ENCODE measurements at places on chromosomes 16 and 17.

DNA sequence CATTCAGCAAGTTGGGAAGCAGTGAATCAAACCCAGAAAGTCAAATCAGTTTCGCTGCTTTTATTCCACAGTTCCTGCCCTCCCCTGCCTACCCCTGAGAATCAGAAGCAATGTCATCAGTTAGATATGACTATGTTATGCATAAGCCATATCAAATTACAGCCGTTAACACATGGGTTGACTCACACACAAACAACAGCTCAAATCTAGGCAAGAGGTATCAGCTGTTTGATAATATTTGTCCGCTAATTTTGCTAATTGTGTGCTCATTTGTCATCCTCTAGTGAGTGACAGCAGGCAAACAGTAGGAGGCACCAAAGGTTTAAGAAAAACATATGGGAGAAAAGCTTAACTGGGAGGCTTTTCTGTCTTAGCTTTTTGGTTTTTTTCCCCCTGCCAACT is 327.4 kb upstream of the CCL2 start:
- no peak for DNase-seq

GRCh38 chr17:36188891-36189306 is 7.7 kb downstream of the CCL3L1 start:
- no peak for DNase-seq

DNA sequence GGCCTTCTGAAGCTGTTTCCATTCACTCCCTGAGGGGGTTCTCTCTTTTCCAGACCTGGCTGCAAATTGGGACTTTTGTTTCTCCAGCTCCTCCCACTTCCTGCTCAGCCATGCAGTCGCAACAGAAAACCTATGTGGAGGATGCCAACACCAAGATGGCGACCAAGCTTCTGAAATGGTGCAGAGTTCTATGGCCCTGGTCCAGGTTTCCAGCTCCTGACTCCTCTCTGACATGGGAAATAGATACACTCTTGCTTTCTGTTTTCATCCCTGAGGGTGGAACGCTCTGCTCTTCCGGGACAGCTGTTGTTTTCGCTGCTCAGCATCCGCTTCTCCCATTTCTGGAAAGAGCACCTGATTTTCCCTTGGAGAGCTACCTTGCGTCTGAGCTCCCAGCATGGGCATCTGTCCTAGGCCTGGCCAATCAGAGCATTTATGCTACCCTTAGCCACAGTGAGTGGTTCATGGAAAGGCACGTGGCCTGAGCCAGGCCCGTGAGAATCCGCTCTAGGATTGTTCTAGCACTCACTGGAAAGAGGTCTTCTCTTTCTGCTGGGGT is 8.1 kb downstream of the GPRC5B start:
- no peak for DNase-seq

- no peak for DNase-seq
Measured at GRCh38 chr17:19738073-19738449, 10.0 kb downstream of the ALDH3A1 start.

Measured in activated CD4-positive, alpha-beta T cell treated with anti-CD3 and anti-CD28 coated beads for 1 hour (primary cell).